CD4-positive, alpha-beta memory T cell (primary cell): ENCODE measurements at places on chromosomes 11 and 22.

DNA sequence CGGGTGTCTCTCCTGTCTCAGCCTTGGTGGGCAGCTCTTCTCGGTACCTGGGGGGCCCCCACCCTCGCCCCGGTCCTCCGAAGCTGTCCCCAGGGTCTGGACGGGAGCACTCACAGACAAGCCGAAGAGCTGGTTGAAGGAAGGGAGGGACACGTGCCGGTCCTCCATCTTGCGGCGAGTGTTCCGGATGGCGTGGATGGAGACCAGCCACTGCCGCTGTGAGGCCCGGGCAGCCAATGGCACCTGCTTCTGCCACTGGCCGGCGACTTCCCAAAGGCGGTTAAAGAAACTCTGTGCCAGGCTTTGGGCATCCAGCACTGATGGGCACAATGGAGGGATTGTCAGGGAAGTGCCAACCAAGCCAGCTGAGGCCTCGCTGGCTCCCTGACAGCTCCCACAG, 18.7 kb downstream of the PPM1F start:
- DNase-seq = no peak

- no peak for DNase-seq
These were observed 20.2 kb downstream of the GAB4 start for GRCh38 chr22:16987822-16988221.

DNA sequence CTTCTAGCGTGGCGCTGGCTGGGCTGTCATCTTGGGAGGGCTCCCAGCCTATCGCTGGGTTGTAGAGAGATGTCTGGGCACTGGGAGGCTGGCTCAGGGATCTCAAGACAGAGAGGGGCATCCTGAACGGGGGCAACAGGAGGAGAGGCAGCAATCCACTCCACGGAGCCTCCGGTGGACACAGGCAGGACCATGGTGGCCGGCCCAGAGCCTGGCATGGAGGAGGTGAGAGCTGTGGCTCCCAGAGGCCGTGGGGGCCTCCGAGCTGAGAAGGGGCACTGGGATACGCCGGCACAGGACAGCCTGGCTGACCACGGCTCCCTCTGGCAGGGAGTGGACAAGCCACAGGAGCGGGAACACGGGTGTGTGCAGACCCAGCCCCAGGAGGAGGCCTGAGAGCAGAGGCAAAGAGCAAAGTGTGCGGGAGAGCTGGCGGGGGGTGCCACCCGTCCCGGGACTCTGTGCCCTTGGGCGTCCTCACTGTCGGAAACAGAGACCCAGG, 9.1 kb downstream of the MRGPRF start:
- no peak for DNase-seq

DNA sequence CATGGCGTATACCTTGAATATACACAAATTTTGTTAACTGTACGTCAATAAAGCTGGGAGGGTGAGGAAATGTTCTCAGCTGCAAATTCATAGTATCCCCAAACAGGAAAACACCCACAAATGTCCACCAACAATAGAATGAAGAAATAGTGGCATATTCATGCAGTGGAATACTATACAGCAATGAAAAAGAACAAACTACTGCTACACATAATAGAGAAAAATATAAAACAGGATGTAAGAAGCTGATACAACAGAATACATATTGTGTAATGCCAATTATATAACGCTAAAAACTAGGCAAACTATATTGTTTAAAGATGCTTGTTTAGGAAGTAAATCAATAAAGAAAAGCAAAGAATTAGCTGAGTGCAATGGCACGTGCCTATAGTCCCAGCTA, 81.5 kb downstream of the SIK3 start:
- no peak for DNase-seq

DNA sequence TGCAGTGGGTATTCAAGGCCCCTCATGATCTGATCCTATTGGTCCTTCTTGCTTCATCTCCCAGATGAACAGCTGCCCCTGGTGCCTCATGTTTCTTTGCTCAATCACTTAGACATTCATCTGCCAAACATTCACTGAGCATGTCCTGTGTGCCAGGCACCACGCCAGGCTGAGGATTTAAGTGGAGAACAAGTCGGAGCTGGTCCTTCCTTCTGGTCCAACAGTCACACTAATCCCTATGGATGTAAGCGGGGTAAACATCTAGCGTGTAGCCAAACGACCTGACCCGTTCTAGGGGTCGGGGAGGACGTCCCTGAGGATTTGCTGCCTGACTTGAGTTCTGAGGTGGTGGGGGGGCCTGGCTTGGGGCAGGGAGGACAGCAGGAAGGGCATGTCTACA, 21.9 kb downstream of the ZMAT5 start:
- DNase-seq = no peak

GRCh38 chr11:17810746-17811145, 76.2 kb downstream of the KCNC1 start:
- no peak for DNase-seq

DNA sequence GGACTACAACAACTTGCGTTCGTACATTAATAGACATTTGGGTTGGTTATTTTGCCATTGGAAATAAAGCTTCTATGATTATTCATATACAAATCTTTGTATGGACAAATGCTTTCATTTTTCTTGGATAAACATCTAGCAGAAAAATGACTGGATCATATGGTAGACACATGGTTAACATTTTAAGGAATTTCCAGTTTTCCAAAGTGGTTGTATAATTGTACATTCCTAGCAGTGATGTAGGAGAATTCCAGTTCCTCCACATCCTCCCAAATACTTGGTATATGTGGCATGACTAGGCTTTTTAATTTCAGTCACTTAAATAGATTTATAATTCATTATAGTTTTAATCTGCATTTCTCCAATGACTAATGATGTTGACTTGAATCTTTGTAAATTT, 246.2 kb upstream of the NCAM1 start:
- no peak for DNase-seq

DNA sequence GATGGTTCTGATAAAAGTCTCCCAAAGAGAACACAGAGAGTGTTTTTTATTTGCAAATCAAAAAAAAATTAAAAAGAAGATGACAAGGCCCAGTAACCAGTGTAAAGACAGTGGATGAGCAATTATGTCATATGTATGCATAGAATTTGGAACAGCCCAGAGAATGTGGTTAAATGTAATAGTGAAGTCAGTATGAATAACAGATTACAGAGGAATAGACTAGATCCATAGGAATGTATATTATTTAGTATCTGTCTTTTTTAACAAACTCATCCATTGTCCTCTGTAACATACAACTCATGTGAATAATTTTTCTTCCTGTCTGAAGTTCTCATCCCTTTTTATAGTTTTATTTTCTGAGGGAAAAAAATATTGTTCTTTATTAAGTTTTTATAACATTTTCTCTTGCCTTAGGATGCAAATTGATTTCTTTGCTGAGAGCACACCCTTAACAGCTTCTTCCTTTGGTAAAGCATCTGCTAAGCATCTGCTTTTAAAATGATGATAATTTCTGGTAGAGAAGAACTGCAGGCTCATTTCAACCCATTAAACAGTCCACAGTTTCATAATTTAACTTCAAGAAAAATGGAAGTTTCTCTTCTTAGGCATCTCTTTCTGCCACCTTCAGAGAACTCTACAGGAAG, 266.5 kb upstream of the MTNR1B start:
- DNase-seq = no peak

- no peak for DNase-seq
These were observed at the start of gene THY1 for GRCh38 chr11:119422809-119423508. THY1 (minus strand) TSS chr11:119423172; CDS start chr11:119420905, 2,267 bp downstream.

DNA sequence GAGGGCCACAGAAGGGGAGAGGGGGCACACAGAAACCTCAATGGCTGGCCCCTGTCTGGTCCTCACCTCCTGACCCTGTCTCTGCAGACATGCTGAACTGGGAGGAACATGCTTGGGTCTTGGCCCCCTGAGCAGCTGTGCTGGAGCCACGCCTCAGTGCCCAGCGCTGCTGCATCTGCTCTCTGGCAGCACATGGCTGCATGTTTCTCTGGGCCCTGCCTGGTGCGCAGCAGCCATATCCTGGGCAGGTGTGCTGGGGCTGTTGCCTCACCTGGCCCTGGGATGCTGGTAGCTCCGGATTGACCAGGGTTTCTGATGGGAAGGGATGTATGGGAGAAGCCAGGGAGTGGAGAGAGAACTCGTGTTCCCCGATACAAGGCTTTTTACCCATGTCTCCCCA, 248.0 kb downstream of the ST3GAL4 start:
- DNase-seq = no peak
